Uterine smooth muscle cell (primary cell): ENCODE measurements at places on chromosomes 2 and 18. TPM values are rescaled to one million over a fixed set of nuclear protein-coding genes. Genes with fewer than 3 reads are reported as not detected.

The GPR75 gene
- 1.1 and 1.4 TPM in 2 replicates for total RNA-seq

The COLEC11 gene
- total RNA-seq = under 0.01 TPM in 1 of 2 replicates, not detected in the other

The TFCP2L1 gene
- total RNA-seq = under 0.01 TPM in 2 replicates

The VWA3B gene
- not detected in 2 replicates for total RNA-seq

The WDR35 gene
- total RNA-seq = 17.4 and 18.2 TPM in 2 replicates

The FLACC1 gene
- total RNA-seq = 1.4 and 2.0 TPM in 2 replicates

The PRKAG3 gene
- total RNA-seq = not detected in 2 replicates

The TNFRSF11A gene
- total RNA-seq = 0.22 and 0.25 TPM in 2 replicates

The SNED1 gene
- total RNA-seq = 4.5 and 7.5 TPM in 2 replicates

The EIPR1 gene
- 36.6 and 50.7 TPM in 2 replicates for total RNA-seq

The HEATR5B gene
- total RNA-seq = 24.1 and 26.8 TPM in 2 replicates

The ECEL1 gene
- total RNA-seq = not detected in 2 replicates

The NOSTRIN gene
- 0.11 and 0.12 TPM in 2 replicates for total RNA-seq

The TMEM182 gene
- 1.5 and 2.8 TPM in 2 replicates for total RNA-seq

The CPLX4 gene
- total RNA-seq = not detected in 2 replicates

The MAL gene
- total RNA-seq = not detected in 2 replicates

The ALK gene
- under 0.01 TPM in 1 of 2 replicates, not detected in the other for total RNA-seq

The SCYGR4 gene
- total RNA-seq = not detected in 2 replicates

The MAP3K20 gene
- total RNA-seq = 125 and 161 TPM in 2 replicates

The OR6B2 gene
- total RNA-seq = not detected in 2 replicates

The OSBPL1A gene
- total RNA-seq = 47.5 and 67.2 TPM in 2 replicates

The KCNJ3 gene
- total RNA-seq = 0.12 and 0.22 TPM in 2 replicates

The TEKT4 gene
- not detected in 2 replicates for total RNA-seq

The GBX2 gene
- total RNA-seq = not detected in 2 replicates

The CDH2 gene
- total RNA-seq = 46.3 and 107 TPM in 2 replicates

The SCTR gene
- total RNA-seq = not detected in 2 replicates

The ZSWIM2 gene
- 0.11 and 0.62 TPM in 2 replicates for total RNA-seq

The ARMC9 gene
- 89.6 and 150 TPM in 2 replicates for total RNA-seq

The RASGRP3 gene
- total RNA-seq = 0.62 and 2.9 TPM in 2 replicates

The FOXI3 gene
- total RNA-seq = not detected in 2 replicates

The ALPP gene
- not detected in 2 replicates for total RNA-seq

The GIGYF2 gene
- 68.5 and 74.1 TPM in 2 replicates for total RNA-seq

The FAP gene
- total RNA-seq = 206 and 269 TPM in 2 replicates
